Effector CD4-positive, alpha-beta T cell (primary cell): ENCODE measurements at places on chromosomes 6 and 20.
A peak's percentile ranks its signal among the peaks of the same experiment; 100 is the strongest.

DNA sequence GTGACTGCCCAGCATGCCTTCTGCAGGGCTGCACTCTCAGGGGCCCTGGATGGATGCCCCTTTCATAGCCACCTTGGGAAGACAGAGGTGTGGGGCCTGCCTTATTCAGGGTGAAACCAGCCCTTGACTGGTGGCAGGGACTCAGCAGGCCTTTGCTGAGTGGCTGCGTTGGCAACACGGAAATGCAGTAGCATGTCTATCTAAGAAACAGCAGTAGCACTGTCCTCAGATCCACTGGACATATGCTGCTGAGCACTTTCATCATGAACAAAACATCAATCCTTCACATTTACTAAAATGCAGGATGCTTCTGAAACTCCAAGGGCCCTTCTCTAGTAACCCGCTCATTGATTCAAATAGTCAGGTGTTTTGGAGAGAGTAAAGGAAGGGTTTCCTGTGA, 4.9 kb upstream of the TBXT start:
- DNase-seq, result no peak

DNA sequence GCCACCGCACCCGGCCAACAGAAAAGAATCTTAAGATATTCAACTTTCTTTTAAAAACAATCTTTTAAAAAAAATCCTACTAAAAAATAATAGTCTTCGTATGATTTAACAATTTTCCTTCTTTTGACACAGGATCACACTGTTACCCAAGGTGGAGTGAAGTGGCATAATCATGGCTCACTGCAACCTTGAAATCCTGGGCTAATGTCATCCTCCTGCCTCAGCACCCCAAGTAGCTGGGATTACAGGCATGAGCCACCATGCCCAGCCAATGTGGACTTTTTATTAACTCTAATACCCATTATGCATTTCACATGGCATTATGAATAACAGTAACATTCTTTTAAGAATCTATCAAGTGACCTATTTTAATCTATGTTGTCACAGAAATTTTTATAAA, 20.8 kb downstream of the RBM39 start:
- no peak for DNase-seq

DNA sequence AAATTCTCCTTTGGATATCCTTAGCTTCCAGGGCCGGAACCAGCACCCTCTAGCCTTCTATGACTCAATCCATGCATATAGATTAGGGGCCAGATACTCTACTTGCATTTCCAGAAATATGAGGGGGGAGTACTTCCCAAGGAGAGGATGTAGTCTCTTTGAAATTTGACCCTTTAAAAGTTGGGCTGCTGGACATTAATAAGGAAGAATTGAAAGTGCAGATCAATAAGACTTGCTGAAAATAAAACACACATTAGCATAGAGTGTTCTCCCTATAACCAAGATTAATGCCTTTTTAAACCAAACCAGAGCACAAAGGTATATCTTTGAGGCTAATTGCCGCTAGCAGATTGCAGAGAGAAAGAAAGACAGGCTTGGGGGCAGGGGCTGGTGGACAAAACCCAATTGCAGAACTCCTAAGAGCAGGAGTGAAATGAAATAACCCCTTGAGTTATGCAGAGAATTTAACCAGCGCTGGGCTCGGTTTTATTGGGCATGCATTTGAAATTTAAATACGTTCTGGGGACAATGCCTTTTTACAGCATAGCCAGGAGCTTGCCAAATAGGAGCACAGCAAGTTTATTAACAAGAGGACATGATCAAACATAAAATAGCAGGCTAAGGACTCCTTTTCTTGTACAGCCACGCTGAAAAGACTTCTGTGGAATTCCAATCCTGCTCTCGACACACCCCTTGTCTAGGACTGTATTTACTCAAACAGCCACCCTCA, 108.2 kb upstream of the SALL4 start:
- no peak for DNase-seq

- no peak for DNase-seq
Measured at GRCh38 chr6:156440688-156441087, 336.5 kb upstream of the ARID1B start.

DNA sequence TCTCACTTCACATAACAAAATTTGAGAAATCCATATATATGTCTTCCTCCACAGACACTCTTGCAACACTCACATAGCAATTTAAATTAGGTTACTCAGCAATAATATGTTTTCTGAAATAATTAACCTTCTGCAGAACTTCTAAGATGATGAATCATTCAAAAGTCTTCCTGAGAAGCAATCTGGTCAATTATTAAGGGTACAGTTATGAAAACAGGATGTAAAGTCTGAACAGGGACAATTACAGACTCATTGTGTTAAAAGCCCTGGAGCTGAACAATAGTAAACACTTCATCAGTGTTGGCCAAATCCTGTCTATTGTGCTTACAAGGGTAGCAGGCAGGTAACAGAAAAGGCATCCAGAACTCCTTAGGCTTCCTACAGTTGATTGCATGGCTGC, 75.4 kb downstream of the FILIP1 start:
- DNase-seq, result no peak

DNA sequence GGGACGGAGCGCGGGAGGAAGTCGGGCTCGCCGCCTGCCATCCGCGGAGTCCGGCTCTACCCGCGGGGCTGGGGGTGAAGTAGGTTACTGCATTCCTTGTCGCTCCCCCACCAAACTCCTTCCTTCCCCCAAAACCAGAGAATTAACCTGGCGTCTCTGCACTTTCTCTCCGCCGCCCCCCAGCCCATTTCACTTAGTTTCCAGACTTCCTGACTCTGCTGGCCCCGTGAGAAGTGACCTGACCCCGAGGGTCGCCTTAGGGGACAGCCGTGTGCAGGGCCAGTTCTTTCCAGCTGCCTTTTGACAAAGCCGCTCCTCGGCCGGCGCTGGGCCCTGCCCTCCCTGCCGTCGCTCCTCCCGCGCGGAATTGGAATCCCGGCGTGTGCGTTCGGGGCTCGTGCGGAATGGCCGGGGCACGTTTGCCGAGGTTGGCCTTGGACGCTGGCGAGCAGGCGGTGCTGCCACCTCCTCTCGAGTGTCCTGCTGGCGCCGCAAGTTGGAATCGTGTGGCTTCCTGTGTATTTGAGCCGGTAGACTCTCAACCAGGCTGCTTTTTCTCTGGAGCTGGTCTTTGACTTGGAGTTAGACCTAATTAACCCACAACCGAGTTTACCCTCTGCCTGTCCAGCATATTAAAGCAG, 650 bp downstream of the DCBLD1 start:
- no peak for DNase-seq

- DNase-seq, result no peak
Measured at GRCh38 chr20:17559338-17559737, 10.5 kb upstream of the DSTN start.

- no peak for DNase-seq
Measured at GRCh38 chr6:24004062-24004461, 122.0 kb upstream of the NRSN1 start.

GRCh38 chr6:25350573-25350972, 71.4 kb downstream of the CARMIL1 start:
- DNase-seq, result no peak

- no peak for DNase-seq
Measured at GRCh38 chr6:152954443-152954842, 28.4 kb downstream of the FBXO5 start.

- no peak for DNase-seq
Measured at GRCh38 chr20:3082955-3083952, 1.3 kb downstream of the AVP start.

DNA sequence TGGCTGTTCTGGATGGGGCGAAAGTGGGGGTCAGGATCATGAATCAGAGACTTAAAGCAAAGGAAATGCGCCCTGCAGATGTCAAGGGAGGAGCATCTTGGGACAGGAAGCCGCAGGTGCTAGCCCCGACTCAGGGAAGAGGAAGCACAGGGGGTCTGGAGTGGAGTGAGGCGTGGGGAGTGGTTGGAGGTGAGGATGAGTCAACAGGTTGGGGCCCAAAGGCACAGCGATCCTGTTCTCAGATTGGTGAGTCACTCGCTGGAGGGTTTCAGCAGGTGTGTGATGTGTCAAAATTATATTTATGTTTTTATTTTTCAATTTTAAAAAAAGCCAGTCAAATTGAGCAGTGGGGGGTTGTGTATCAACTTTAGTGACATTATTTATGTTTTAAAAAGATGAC, 19.0 kb downstream of the PACSIN1 start:
- DNase-seq, result peak; percentile 43

GRCh38 chr20:38293491-38294065, 10.4 kb upstream of the BPI start:
- DNase-seq, result no peak

DNA sequence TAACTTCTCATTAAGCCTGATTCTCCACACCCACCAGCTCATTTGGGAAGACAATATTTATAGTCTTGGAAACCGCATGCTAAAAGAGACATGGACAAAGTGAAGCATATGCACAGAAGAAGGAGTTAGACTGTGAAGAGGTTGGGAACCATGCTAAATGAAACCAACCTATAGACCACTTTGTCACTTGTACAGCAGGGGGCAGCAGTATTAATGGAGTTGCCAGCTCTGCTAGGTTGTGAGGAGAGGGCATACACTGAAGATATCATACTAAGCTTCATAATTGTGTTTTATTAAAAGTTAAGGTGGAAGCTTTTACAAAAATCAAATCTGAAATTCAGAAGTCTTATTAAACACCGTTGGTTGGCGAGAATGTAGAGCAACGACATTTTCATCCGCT, 38.3 kb upstream of the HMGCLL1 start:
- no peak for DNase-seq

GRCh38 chr6:26420688-26421171, 18.7 kb downstream of the BTN3A1 start:
- peak; percentile 9 for DNase-seq

- DNase-seq, result no peak
Measured at GRCh38 chr6:32108094-32108627, 977 bp downstream of the TNXB start.

- no peak for DNase-seq
Measured at GRCh38 chr6:167990016-167990945, 7.2 kb upstream of the KIF25 start.

DNA sequence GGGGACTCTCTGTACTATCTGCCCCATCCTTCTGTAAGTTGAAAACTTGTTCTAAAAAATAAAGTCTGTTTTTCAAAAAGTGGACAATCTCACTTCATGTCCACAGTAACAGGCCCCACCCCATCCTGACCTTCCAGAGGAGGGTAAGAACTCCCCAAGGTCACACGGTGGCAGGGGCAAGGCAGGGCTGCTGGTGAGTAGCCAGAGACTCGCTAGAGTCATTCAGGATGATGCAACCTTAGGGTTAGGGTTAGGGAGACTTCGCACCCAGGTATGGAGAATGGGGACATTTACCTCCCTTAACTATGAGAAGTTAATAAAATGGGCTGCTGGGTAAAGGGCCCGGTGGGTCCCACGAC, 15.4 kb downstream of the PEDS1 start:
- DNase-seq, result no peak

GRCh38 chr6:11277275-11278206, 45.1 kb upstream of the NEDD9 start:
- no peak for DNase-seq

- DNase-seq, result no peak
Measured at GRCh38 chr6:161561908-161562307, 288.0 kb upstream of the AGPAT4 start.

DNA sequence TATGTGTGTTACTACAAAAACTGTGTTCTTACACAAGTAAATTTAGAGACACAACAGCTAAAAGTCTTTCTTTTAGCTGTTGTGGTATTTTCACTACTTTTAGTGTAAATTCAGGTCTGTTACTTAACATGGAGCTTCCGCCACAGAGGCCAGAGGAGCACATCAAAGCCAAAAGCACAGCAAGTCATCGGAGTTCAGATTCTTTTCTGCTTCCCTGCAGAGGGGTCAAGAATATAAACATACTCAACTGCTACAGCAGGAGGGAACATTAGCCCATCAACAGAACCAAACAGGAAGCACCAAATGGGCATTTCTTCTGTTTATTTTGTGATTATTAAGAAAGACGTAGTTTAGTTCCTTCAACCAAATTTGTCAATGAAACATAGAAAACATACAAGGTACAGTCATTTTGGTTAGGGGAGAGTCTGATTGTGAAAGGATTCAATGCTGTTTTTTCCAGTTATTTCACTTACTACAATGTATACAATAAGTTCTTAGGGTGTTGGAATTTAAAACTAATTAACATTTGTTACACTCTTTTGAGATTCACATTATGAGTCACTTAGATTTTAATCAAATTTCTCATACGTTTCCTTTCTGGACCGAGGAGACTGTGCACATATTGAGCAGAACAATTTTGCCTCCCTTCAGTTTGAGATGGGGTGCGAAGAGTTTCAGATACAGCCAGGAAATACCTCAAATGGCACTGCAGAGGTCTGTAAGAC, 42.8 kb upstream of the DSE start:
- no peak for DNase-seq

DNA sequence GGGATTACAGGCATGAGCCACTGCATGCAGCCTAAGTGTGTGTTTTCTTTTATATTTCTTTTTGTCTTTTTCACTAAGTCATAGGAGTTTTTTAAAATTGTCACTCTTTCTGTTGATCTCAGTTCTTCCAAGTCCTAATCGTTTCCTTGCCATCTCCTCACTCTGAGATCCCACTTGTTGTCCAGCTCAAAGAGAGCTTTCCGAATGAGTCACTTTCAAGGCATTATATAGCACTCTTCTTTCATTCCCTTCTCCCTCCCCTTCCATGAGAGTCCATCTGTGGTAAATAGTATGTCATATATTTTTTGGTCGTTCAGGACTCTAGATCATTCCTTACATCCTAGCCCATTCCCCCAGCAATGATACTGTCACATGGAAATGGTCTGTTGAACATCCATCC, 4.3 kb downstream of the VAPB start:
- no peak for DNase-seq

- no peak for DNase-seq
Measured at GRCh38 chr20:37308086-37309050, 18.9 kb downstream of the MANBAL start.

GRCh38 chr20:59984541-59984940, 26.3 kb downstream of the CDH26 start:
- no peak for DNase-seq

- no peak for DNase-seq
Measured at GRCh38 chr20:12798286-12798685, 210.5 kb upstream of the SPTLC3 start.

DNA sequence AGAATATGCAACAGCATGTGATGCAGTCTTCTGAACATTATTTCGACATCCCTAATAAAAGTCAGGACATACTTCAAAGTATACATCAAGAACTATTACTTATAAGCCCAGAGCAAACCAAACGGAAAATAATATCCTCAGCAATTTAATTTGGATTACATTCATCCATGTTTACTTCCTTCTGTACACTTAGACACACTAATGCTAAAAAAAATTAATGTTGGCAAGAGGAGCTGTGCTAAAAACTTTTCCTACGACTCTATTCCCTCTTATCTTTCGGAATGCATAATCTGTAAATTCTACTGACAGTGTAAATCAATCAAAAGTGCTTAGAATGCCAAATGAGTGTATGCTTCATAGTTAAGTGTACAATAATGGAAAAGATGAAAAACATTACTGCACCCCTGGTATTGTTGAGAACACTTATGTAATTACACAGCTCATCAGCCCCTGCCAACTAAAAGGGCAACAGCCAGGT, 301.2 kb upstream of the HSF2 start:
- DNase-seq, result no peak

- no peak for DNase-seq
Measured at GRCh38 chr6:157909282-157909664, 72.4 kb upstream of the SYNJ2 start.
